CD4-positive, alpha-beta T cell treated with Interleukin-12 subunit alpha and Interleukin-12 subunit beta, for 1 hour (primary cell): ENCODE measurements at places on chromosomes 4 and X.

DNA sequence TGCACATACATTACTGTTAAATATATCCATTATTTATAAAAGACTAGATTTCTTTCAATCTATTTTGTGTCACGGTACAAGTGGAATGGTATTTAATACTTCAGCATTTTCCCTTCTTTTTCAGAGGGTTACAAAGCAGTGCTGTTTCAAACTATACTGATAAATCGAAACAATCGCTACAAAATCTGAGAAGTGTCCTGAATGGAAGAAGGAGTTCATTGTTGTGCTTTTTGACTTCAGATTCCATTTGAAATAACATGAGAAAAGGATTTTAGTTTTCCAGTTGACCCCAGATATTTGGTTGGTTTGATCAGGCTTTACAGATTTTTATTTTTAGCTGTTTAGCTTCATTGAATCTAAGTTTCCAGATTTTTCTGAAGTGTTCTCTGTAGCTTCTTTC, 292.1 kb upstream of the ANKRD50 start:
- no peak for DNase-seq

DNA sequence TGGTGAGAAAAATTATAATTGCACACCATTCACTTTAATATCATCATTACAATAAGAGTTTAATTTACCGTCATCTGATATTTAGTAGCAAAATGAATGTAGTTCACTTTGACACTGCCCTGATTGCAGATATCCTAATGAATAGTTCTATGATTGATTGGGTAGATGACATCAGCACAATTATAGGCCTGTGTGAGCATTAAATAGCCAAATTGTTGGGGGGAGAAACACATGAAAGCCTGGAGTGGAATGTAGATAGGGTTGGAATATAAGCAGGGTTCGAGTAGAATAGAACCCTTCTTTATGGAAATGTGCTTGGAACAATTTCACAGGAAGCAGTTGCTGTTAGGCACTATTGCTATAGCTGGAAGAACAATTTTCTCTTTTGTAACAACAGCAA, 1526.2 kb downstream of the RPA4 start:
- no peak for DNase-seq

GRCh38 chr4:72186714-72187113, 154.9 kb downstream of the NPFFR2 start:
- DNase-seq = no peak

GRCh38 chr4:2818351-2818939, 25.2 kb upstream of the ADD1 start:
- DNase-seq = no peak

DNA sequence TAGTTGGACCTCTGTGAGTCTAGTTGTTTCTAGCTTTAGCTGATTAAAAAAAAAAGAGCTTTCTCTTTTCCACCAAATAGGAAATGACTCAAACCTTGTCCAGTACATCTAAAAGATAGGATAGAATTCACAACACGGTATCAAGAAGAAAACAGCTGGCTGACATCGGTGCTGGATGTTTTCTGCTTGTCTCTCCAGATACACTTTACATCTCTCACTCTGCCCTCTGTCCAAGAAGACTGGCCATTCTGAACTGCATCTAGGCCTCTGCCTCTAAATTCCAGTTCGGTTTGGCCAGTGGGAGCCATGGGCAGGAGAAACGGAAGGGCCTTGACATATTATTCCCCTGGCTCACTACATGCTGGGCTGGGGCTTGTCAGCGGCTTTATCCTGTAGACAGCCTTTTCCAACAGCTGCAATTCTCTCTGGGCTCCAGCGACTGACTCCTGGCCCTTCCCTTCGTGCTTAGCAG, 57.3 kb upstream of the SHISA3 start:
- DNase-seq = no peak

DNA sequence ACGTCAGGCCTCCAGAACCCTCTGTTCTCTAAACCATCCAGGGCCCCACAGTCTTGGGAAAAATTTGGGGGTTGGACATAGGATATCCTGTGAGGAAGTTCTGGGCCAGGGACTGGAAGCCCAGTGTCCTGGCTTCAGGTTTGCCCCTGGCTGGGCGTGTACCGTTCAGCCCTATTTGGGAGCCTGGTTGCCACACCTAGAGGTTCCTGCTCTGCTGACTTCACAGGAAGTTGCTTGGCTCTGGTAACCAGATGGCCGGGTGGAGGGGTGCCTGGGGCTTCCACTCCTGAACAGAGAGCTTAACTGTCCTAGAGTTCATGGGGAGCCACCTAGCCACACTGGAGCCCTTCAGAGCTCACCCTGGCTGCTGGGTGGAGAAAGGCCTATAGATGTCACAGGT, 1.1 kb downstream of the TAFAZZIN start:
- peak; percentile 52 for DNase-seq

DNA sequence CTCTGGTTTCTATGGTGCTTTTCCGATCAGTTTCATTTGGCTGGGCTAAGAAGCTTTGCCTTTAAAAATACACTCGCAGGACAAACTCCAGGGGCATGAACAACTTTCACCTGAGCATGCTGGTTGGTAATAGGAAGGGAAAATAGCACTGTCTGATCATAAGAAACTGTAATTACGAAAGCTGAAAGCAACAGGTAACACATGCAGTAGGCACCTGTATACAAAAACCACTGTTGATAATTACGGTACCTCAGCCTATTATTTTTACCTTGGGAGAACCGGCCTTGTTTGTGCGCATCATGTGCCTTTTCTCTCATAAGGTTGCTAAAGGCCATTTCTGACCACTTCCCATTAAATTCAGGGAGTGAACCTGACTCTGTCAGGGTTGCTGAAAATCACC, 45.7 kb downstream of the RTL9 start:
- no peak for DNase-seq

- no peak for DNase-seq
Measured at GRCh38 chr4:156654410-156654809, 317.2 kb downstream of the PDGFC start.

GRCh38 chr4:18025288-18025687, 3.7 kb upstream of the LCORL start:
- no peak for DNase-seq

- no peak for DNase-seq
Measured at GRCh38 chr4:98000940-98001339, 142.3 kb downstream of the STPG2 start.

GRCh38 chr4:112318239-112319142, 21.3 kb downstream of the ALPK1 start:
- DNase-seq = no peak

GRCh38 chr4:136831553-136831952, 700.7 kb downstream of the PCDH18 start:
- no peak for DNase-seq

- DNase-seq = no peak
Measured at GRCh38 chr4:145276050-145276449, 95.7 kb upstream of the OTUD4 start.

GRCh38 chr4:88675543-88675942, 22.1 kb downstream of the NAP1L5 start:
- DNase-seq = no peak

GRCh38 chr4:41216294-41217019, 2.1 kb upstream of the APBB2 start:
- peak; percentile 13 for DNase-seq
